T47D (cell line): ENCODE measurements at places on chromosomes 7 and 10.

DNA sequence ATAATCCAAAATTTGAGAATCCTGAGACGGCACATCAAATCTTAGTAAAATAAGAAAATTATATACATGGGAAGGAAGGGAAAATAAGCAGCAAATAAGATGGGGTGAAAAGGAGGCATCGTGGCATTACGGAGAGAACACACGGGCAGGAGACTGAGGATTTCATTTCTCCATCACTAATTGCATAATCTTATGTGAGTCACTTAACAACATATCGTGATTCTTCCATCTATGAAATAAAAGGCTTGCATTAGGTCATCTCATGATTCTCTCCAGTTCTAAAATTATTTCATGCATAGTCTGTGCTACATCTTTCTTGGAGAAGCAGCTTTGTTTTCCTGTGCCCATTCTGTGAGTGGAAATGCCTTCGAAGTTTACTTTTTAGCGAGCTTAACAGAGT lies 288.7 kb downstream of the LRMDA start:
- DNase-seq = no peak

GRCh38 chr10:131453721-131454634 lies 142.5 kb upstream of the TCERG1L start:
- no peak for DNase-seq

DNA sequence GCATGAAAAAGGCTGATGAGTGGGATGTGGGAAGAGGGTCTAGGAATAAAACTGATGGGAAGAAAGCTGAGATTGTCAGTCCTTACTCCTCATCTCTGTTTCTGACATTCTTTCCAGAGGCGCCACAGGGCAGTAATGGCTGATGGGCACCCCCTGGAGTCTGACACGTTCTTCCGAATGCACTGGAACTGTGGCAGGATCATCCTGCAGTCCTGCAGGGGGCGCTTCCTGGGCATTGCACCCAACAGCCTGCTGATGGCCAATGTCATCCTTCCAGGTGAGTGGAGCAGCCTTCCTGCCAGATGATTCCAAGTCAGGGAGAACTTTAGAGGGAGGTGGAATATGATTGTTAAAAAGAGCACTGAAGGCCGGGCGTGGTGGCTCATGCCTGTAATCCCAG lies 4.8 kb downstream of the FSCN3 start:
- peak; percentile 7 for DNase-seq

- DNase-seq = no peak
Measured at GRCh38 chr7:90982228-90982627, 282.0 kb upstream of the FZD1 start.

DNA sequence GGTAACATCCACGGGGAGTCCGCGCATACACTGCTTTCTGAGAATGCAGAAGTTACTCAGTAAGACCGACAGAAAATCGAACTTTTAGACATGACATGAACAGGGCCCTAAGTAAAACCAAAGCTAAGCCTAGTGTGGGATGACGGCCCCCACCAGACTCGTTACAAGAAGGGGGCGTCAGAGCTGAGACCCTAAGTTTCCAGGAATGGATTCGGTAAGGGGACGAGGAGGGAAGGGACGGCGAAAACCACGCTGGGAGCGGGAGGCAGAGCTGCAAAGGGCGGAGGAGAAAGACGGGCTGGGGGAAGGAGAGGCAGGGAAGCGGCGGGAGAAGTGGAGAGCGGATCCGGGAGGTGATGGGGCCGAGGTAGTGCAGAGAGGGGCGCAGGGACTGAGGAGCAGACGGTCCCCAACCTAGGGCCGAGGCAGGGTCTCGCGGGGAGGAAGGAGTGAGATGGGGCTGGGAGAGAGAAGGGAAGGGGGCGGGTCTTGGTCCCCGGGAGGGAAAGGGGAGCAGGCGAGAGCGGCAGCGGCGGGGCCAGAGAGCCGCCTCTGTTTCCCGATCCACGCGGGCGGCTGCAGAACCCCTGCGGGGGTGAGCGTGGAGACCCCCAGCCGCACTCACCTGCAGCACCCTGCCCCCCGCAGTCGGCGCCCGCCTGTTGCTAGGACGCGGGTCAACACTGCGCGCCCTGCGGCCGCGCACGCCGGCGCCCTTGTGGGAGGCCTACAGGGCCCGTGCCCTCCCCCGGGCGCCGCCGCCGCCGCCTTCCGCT lies 513 bp downstream of the ODAD2 start:
- DNase-seq = peak; percentile 15

DNA sequence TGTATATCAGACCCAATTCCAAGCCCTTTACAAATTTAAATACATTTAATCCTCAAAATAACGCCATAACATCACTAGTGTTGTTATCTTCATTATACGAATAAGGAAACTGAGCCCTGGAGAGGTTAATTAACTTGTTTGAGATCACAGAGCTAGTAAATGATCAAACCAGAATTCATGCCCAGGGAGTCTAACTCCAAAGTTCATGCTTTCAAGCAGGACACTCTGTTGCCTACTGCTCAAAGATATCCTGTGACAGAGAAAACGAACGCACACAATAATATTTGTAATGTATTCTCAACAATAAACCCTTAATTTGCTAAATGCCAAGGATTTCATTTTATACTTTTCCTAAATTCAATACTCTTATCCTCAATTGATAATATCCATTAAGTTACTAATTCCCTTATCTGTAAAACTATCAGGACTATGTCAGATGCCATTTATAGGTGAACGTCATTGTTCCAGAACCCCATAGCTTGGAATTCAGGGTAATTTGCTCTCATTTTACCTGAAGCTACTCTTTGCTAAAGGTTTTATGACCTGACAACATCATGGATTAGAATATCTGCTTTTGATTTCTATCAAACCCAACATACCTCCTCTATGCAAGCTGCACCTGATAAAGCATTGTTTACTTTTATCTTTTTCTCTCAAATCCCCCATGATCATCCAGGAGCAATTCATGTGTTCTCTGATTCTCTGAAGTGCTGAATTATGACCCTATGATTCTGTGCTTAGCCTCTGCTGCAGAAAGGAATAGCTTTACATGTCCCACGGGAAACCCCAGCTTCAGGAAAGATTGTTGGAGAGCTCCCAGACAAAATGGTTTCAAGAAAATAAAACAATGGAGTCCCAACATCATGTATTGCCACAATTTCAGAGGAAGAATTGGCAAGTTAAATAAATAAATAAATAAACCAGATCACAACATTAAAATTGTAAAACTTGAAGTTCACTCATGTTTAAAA lies 150.2 kb upstream of the CDK1 start:
- DNase-seq = no peak

DNA sequence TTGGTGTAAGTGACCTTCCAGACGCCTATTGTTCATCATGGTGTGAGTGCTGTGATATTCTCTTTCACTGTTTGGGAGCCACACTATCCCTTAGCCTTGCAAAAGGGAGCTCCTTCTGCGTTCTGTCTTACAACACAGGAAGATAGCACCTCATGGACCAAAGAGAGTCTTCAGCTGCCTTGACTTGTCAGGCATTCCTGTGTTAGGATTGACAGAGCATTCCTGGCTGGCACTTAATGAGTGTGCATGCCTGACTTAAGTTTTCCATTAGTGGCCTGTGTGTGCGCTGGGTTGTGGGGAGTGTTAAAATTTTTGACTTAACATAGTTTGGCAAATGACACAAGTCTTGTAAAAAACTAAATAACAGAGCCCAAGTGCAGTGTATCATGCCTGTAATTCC lies 21.9 kb upstream of the MSRB2 start:
- no peak for DNase-seq

- DNase-seq = no peak
Measured at GRCh38 chr7:105157278-105157677, 143.3 kb downstream of the KMT2E start.
